M059J (cell line): ENCODE measurements at places on chromosomes 6 and 20. TPM values are rescaled to one million over a fixed set of nuclear protein-coding genes. Genes with fewer than 3 reads are reported as not detected.

RAET1L gene
- 0.42 TPM in 1 of 2 replicates, not detected in the other for total RNA-seq

DSP gene
- total RNA-seq, result 24.3 and 45.1 TPM in 2 replicates

FBXO5 gene
- total RNA-seq, result 75.3 and 103 TPM in 2 replicates

PACRG gene
- total RNA-seq, result 0.12 TPM in 1 of 2 replicates, not detected in the other

PAQR8 gene
- 4.9 and 9.9 TPM in 2 replicates for total RNA-seq

CAGE1 gene
- total RNA-seq, result 0.02 TPM in 1 of 2 replicates, not detected in the other

SERPINB1 gene
- total RNA-seq, result 1.5 and 3.9 TPM in 2 replicates

VNN1 gene
- 0.20 TPM in 1 of 2 replicates, not detected in the other for total RNA-seq

FILIP1 gene
- 0.81 and 1.3 TPM in 2 replicates for total RNA-seq

COL11A2 gene
- total RNA-seq, result 0.02 TPM in 1 of 2 replicates, not detected in the other

SNAP91 gene
- not detected in 2 replicates for total RNA-seq

NFATC2 gene
- total RNA-seq, result 0.25 TPM in 1 of 2 replicates, not detected in the other

DNA sequence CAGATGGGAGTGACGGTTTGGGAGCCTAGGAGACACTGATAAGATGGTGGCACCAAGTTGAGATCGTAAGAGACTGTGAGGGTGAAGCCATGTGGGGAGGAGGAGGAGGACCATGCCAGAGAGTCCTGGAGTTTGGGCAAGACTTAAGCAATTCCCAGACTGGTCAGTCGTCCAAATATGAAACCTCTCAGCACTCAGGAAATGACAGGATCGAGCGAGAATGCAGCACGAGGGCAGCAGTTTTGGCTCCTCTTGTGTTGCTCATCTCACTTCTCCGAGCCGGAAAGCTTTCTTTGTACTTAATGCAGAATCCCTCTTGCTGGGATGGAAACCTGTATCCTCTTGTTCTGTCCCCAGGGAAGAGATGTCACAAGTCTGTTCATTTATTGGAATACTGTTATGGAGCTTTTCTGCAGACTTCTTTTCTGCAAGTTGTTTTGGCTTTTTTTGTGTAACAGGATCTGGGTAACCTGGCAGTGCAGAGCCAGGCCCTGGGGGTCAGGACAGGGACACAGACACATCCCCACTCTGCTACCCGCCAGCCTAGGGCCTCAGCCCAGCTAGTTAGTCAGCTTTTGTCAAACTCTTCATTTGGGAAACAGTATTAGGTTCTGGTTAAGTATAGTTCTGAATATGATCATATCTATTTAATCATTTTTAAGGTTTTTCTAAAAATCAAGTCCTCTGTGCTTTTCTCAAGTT is 34.3 kb downstream of the FNDC1 start:
- DNase-seq, result peak; percentile 90

DNA sequence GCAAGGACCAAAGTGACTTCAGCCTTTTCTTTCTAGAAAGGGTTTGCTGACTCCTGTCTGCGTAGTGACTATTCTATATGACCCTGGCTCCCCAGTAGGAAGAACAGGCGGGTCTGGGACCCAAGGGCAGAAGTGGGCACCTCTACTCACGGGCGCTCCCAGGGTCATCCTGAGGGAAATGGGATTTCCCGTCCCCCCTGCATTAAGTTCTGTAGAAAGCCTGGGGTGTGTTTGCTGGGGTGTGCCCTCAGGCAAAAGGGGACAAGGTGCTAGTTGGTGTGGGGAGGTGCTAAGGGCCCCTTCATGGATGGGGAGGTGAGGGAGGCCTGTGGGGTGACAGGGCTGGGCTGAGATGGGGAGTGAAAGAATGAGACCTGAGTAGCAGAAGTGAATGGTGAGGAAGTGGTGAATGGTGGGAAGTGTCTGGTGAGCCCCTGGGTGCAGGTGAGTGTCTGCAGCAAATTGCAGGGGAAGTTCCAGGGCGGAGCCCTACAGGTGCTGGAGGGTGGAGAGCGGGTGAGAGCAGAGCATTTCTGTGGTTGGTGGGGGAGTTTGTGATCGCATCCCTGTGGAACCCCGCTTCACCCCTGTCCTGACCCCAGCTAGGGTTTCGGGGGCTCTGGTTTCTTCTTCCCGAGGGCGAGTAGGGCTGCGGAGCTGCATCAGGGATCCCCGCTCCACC is 21.1 kb downstream of the RAET1L start:
- no peak for DNase-seq

DNA sequence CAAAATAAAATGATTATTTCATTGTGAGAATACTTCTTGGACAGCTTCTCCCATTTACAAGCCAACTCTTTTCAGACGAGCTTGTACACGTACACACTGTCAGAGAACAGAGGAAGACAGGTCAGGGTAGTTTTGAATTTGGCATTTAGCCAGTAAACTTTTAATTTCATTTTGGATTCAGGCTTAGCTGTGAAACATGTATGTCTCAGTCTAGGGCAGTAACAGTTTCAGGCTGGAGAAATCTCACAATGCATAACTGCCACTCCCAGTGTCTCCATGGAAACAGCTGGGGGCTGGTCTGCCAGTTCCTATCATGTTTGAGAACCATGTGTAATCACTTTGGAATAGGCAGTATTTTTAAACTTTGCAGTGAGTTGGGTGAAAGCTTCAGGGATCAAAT is 22.0 kb upstream of the QKI start:
- peak; percentile 48 for DNase-seq

DNA sequence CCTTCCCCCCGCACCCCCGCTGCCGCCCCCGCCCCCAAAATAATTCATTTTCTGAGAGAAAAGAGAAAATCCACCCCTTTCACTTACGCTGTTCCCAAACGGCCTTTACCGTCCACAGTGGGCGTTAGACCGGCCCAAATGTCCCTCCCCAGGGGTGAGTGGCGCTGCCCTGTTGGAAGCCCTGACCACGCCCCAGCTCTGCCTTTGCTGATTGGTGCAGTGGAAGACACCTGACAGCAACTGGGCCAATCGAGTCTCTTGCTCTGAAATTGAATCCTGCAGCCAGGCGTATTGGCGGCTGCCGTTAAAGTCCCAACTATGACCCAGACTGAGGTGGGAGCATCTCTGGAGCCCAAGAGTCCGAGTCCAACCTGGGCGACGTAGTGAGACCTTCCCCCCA is 15.7 kb downstream of the ZFP64 start:
- DNase-seq, result no peak

DNA sequence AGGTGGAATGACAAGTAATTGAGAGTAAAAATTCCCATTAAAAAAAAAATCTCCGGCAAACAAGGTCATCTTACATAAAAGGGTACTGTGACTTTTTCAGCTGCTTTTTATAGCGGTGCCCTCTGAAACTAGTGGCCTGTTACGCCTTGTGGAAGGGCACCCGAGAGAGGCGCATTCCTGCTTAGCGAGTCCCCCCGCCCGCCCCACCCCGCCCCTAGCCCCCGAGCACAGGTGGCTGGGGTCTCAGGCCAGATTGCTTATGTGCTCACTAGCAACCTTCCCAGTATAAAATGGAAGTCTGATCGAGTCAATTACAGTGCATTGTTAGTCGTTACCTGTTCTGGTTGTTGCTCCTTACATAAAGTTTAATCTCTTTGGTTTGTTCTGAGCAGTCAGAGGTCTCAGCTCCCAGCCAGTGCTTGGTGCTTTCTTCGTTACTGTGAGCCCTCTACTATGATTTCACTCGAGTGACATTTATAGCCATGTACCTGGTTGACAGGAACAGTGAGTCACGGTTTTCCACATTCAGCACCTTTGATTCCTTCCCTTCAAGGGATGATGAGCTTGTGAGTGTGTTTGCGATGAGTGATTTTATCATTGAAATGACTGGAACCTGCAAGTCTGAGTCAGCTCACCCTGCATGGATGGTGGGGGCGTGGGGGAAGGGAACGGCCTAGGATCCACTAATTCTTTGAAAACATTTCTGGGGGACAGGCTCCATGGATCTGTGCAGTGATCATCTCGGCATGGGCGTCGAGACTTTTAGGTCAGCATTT is 47.6 kb downstream of the ZDHHC14 start:
- DNase-seq, result peak; percentile 79

DNA sequence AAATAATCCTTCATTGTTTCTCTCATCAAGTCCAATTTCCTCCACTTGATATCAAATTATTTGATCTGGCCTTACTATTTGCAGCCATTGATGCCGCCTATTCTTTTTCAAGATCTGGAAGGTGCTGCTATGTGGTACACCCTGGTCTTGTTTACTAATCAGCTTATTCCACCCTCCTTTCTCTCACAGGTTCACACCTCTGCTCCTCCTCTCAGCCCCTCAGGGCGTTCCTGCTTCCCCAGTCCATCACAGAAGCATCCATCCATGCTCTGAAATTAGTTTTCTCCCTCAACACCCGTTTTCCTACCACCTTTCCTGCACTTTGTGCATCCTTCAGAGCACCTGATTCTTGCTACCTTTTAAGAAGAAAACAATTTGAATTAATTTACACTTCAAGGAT is 183.6 kb downstream of the EPHA7 start:
- DNase-seq, result no peak

- peak; percentile 12 for DNase-seq
Measured at GRCh38 chr6:105453968-105454367, 51.1 kb upstream of the PREP start.

- DNase-seq, result no peak
Measured at GRCh38 chr20:24694157-24694726, 224.8 kb downstream of the SYNDIG1 start.

GRCh38 chr6:105474234-105474633 is 71.4 kb upstream of the PREP start:
- no peak for DNase-seq

DNA sequence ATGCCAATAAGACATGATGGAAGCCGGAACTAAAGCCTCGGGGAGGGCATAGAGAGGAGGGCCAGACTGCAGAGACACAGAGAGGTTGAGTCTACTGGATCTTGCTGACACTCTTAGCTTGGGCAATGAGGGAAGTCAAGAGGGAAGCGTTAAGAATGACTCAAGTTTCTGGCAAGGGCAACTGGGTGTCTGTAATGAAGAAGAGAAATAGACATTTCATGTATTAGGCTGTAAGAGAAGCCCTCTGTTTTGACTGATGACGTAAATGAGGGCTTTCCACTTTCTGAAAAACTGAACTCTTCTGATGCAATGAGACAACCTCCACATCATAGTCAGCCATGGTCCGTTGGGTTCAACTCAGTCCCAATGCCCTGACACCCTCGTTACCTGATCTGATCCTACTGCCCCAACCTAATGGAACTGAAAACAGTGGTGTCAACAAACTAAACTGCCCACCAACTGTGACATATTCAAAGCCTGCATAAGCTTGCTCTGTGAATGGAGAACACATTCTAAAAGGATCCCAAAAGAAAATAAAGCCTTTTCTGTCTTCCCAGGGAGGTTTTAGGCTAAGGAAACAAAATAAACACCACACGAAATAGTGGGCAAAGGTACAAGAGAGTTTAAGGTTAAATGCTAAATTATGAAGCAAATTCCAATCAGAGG is 45.8 kb upstream of the PNRC1 start:
- DNase-seq, result peak; percentile 49

GRCh38 chr20:37053230-37053950 is 42.4 kb downstream of the RBL1 start:
- no peak for DNase-seq

GRCh38 chr6:145532361-145532760 is 203.0 kb downstream of the EPM2A start:
- DNase-seq, result no peak

DNA sequence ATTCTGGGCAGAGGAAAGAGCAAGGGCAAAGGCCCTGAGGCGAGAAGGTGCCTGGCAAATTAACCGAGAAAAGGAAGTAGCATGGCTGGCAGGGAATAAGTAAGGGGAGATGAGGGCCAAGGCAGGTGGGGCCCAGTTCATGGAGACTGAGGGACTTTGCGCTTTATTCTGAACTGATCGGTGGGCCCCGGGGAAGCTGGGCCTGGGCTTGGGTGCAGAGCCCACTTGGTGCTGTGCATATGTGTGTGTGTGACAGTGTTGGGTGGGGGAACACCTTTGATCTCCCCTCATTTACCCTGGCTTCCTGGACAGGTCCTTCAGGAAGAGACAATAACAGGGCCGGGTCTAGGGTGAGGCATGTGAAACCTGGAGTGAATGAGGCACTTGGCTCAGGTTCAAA is 2.9 kb upstream of the MDFI start:
- no peak for DNase-seq

- no peak for DNase-seq
Measured at GRCh38 chr6:7041511-7042026, 66.2 kb upstream of the RREB1 start.

DNA sequence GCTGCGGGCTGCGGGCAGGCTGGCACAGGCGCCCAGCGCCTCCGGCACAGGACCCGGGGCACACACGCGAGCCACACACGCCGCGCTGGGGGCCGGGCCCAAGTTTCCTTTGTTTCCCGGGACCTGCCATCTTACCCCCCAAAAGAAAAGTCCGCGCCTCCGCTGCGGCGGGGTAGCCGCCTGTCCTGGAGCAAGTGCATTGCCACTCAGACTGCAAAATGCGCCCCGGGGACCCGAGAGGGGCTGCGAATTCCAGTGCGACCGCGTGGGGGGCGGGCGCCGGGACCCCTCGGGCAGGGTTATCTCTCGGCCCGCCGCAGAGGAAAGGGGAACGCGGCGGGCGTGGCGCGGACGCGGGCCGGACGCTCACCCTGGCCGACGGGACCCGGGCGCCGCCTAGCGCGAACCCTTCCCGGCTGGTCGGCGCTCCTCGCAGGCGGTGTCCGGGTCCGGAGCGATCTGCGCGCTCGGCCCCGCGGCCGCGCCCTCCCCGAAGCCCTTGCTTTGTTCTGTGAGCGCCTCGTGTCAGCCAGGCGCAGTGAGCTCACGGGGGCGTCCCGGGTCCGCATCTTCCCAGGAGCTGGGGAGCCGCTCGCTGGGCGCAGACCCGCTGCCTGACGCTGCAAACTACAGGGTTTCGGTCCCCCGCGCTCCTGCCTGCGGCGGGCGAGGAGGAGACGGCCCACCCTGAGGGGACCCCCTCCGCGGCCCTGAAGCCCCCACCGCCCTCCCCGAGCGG is 639 bp upstream of the CD24 start:
- peak; percentile 72 for DNase-seq
